Lung (tissue), 17 donors: ENCODE measurements at places on chromosomes 2 and 18. TPM values are rescaled to one million over a fixed set of nuclear protein-coding genes. Genes with fewer than 3 reads are reported as not detected.

Gene GEN1
- total RNA-seq = 5.5 TPM

GRCh38 chr18:50099725-50100407 lies 95.1 kb downstream of the MYO5B start:
- H3K36me3 ChIP-seq = no peaks in the 10 kb centered on the region
- H3K4me3 ChIP-seq = no peak overlapping the region
- no peaks in the 10 kb centered on the region for H3K4me1 ChIP-seq
- H3K27me3 ChIP-seq = no peaks in the 10 kb centered on the region
- no peak for DNase-seq

DNA sequence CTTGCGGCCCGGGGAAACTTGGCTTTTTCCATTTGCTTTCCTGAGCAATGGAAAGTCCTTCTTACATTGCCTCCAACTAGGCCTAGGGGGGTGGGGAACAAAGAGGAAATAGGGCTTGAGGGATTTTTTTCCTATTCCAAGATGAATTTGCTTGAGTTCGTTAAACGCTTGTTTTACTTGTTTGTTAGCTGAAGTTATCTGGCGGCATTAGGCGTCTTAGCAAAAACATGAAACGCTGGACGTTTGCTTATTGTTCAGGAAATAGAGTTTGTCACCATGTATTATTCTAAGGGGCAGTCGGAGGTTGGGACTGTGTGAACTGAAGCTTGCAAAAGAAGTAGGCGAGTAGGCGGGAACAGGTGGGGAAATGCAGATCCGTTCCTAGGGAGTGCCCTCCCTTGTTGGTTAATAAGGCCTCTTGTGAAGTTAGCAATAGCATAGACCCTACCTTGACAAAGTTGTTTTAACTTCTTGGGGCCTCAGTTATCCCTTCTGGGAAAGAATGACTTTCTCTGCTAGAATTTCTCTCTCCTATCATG lies 1.9 kb downstream of the CABLES1 start:
- no peaks in the 10 kb centered on the region for H3K36me3 ChIP-seq
- DNase-seq = peak; percentile 66
- H3K4me1 ChIP-seq = peaks cover 29% of the 10 kb centered on the region
- no peaks in the 10 kb centered on the region for H3K27me3 ChIP-seq

Gene SULT1C4
- 4.3 TPM for total RNA-seq

DNA sequence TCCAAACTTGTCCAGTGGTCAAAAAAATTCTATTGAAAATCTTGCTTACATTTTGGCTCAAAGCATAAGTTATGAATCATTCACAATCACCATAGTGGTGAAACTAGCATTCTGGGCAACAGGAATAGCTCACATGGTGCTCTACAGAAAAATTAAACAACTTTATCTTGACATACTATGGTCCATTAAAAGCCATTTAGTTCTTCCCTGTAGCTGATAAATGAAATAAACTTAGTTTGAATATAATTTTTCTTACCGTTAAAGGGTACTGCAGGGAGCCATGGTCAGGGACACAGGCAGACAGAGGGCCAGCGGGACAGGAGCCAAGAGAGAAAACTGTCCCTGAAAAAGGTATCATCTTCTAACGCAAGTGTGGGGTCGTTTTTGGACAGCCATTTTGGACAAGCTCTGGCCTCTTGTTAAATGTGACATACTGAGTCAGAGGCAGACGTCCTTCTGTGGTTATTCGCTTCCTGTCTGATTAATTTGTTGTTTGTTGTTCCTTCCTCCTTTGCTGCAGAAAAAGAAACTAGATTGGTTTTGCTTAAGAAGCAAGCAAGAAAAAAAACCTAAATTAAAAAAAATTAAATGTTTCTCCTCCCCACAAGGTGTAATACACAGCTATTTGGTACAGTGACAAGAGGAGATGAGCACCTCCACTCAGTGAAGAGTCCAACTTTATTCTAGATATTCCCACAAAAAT lies at the start of gene WIPF1:
WIPF1 (minus strand) TSS at position 460 of the 703 bp plus-strand sequence. CDS start 12,231 bp downstream, outside the sequence.
- H3K27ac ChIP-seq = peak within 1 kb of the TSS; percentile 88
- H3K4me3 ChIP-seq = no peak within 1 kb of the TSS

DNA sequence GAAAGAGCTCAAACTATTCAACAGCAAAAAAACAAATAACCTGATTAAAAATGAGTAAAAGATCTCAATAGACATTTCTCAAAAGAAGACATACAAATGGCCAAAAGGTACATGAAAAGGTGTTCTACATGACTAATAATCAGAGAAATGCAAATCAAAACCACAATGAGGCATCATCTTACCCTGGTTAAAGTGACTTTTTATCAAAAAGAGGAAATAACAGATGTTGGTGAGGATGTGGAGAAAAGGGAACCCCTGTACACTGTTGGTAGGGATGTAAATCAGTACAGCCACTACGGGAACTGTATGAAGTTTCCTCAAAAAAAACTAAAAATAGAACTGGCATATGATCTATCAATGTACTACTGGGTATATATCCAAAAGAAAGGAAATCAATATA lies 39.8 kb upstream of the TMEM163 start:
- DNase-seq = no peak
- no peaks in the 10 kb centered on the region for H3K27me3 ChIP-seq
- H3K36me3 ChIP-seq = no peaks in the 10 kb centered on the region
- no peak overlapping the region for H3K27ac ChIP-seq

- H3K27me3 ChIP-seq = no peaks in the 10 kb centered on the region
- H3K4me3 ChIP-seq = no peak overlapping the region
- DNase-seq = peak; percentile 97
- peaks cover 6% of the 10 kb centered on the region for H3K4me1 ChIP-seq
- peak overlapping the region; percentile 76 for H3K27ac ChIP-seq
Measured at GRCh38 chr2:226660526-226660925, 139.1 kb downstream of the IRS1 start.

- H3K4me1 ChIP-seq = no peaks in the 10 kb centered on the region
- H3K4me3 ChIP-seq = no peak overlapping the region
- DNase-seq = no peak
Measured at GRCh38 chr2:39913648-39914461, 134.8 kb upstream of the THUMPD2 start.

- H3K4me3 ChIP-seq = no peak overlapping the region
- H3K4me1 ChIP-seq = peaks cover 24% of the 10 kb centered on the region
- DNase-seq = peak; percentile 30
- H3K36me3 ChIP-seq = peaks cover 3% of the 10 kb centered on the region
- no peaks in the 10 kb centered on the region for H3K27me3 ChIP-seq
Measured at GRCh38 chr2:85796341-85797262, 42.8 kb downstream of the ATOH8 start.

DNA sequence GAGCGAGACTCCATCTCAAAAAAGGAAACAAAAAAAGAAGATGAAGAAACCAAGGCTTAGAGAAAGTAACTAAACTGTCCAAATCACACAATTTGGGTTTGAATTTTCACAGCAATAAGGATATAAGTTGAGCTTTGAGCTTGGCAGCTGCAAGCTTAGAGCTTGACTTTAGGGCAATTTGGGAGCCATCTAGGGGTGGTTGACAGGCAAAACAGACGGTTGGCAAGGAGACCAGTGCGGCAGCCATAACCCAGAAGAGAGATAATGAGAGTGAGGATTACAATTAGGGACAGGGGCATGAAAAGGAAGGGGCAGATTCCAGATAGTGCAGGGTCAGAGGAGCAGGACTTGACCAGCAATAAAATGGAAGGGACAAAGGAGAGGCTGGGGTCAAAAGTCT lies 382.2 kb upstream of the HNRNPA3 start:
- H3K4me3 ChIP-seq = no peak overlapping the region
- H3K36me3 ChIP-seq = no peaks in the 10 kb centered on the region
- no peak overlapping the region for H3K27ac ChIP-seq
- peak; percentile 59 for DNase-seq
- H3K27me3 ChIP-seq = peaks cover 2% of the 10 kb centered on the region
- H3K4me1 ChIP-seq = no peaks in the 10 kb centered on the region

Gene FHOD3
- 7.4 TPM for total RNA-seq

GRCh38 chr2:119862127-119862889 lies 102.6 kb downstream of the PTPN4 start:
- DNase-seq = no peak
- no peaks in the 10 kb centered on the region for H3K27me3 ChIP-seq
- H3K27ac ChIP-seq = no peak overlapping the region
- H3K36me3 ChIP-seq = no peaks in the 10 kb centered on the region

Gene ZNF804A
- 0.17 TPM for total RNA-seq

Gene SCYGR6
- total RNA-seq = not detected

DNA sequence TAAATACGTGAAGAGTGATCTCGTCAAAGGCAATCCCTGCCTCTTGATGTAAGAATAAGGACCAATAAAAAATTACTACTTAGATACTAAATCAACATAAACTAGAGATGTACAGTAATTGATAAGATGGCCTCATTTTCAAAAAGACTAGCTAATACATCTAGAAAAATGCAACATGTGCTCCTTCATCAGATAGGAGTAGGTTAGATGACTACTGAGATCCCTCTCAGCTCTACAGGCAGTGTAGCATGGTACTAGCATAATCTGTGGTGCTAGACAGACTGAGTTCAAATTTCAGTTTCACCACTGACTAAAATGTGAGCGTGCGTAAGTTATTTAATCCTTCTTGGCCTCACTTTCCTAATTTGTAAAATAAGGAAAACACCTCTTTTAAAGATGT lies 82.6 kb upstream of the FRZB start:
- no peaks in the 10 kb centered on the region for H3K27me3 ChIP-seq
- peaks cover 15% of the 10 kb centered on the region for H3K36me3 ChIP-seq
- H3K4me1 ChIP-seq = no peaks in the 10 kb centered on the region
- no peak overlapping the region for H3K4me3 ChIP-seq
- peak overlapping the region; percentile 85 for H3K27ac ChIP-seq

- H3K36me3 ChIP-seq = no peaks in the 10 kb centered on the region
- H3K27me3 ChIP-seq = no peaks in the 10 kb centered on the region
- peaks cover 9% of the 10 kb centered on the region for H3K4me1 ChIP-seq
- H3K4me3 ChIP-seq = no peak overlapping the region
- H3K27ac ChIP-seq = no peak overlapping the region
Measured at GRCh38 chr2:85266146-85267041, 61.4 kb downstream of the TGOLN2 start.

DNA sequence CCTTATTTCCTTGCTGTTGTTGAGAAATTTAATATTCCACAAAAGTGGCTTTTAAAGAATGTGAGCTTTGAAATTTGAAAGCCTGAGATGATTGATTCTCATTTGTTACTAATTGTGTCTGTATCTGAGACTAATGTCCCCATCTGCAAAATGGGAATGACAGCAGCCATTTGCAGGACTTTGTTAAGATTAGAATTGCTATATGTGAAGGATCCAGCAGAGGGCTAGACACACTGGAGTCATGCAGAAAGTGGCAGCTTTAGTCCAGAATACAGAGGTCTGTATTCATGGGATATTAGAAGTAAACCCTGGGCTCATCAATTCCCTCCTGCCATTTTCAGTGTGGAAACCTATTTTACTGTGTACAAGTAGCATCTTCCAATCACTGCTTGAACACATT lies 296.5 kb upstream of the GYPC start:
- no peaks in the 10 kb centered on the region for H3K4me1 ChIP-seq
- H3K27ac ChIP-seq = no peak overlapping the region
- peak; percentile 38 for DNase-seq
- no peaks in the 10 kb centered on the region for H3K36me3 ChIP-seq
- H3K4me3 ChIP-seq = no peak overlapping the region
- no peaks in the 10 kb centered on the region for H3K27me3 ChIP-seq

- DNase-seq = no peak
- no peak overlapping the region for H3K4me3 ChIP-seq
- H3K27me3 ChIP-seq = no peaks in the 10 kb centered on the region
- H3K27ac ChIP-seq = no peak overlapping the region
- H3K36me3 ChIP-seq = no peaks in the 10 kb centered on the region
Measured at GRCh38 chr18:3748086-3748485, 298.1 kb downstream of the TGIF1 start.
